ENCODE measurements at places on chromosomes 5 and 9.

DNA sequence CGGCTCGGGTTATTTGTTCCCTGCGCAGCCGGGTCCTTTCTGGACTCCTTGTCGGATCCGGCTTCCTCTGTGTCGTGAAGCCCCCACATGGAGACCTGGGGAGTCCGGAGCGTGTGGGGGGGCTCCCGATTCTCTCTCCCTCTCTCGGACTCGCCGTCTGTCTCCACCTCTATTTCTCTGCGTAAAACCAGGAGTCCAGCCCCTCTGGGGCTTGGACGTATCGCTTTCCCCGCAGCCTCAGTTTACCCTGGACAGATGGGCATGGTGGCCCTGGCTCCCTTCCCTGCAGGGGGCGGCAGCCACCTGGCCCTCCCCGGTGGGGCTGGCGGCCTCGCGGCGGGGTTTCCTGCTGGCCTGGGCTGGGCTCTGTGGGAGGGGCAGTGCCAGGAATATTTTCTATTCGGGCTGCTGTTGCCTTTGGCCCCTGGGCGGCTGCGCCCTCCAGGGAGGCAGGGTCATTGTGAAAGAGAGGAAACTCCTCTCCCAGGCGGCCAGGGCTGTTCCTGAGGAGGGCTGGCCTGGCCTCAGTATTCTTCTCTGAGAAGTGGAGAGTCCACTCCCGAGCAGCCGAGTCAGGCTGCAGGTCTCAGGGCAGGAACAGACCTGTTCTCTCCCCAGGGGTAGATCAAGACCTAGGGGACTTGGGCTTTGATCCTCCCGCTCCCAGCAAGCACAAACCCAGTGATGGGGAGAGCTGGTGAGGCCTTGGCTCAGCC lies 665 bp downstream of the ASS1 start:
- no peak for DNase-seq

- DNase-seq: no peak
Measured at GRCh38 chr9:89640361-89640760, 35.5 kb downstream of the GADD45G start.

GRCh38 chr5:123617561-123617960 lies 105.6 kb downstream of the CSNK1G3 start:
- DNase-seq: no peak

DNA sequence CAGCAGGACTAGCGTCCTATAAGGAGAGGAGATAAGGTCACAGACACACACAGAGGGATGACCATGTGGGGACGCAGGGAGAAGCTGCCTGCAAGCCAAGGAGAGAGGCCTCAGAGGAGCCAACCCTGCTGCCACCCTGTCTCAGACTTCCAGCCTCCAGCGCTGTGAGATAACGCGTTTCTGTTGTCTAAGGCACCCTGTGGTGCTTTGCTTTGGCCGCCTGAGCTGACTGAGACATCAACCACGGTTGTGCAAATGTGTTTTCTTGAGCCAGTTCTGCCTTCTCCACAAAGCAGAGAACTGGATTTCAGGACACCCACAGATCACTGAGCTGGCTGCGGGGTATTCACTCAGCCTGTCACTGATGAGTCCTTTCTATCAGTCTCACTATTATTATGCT lies 149.1 kb downstream of the NXNL2 start:
- no peak for DNase-seq

DNA sequence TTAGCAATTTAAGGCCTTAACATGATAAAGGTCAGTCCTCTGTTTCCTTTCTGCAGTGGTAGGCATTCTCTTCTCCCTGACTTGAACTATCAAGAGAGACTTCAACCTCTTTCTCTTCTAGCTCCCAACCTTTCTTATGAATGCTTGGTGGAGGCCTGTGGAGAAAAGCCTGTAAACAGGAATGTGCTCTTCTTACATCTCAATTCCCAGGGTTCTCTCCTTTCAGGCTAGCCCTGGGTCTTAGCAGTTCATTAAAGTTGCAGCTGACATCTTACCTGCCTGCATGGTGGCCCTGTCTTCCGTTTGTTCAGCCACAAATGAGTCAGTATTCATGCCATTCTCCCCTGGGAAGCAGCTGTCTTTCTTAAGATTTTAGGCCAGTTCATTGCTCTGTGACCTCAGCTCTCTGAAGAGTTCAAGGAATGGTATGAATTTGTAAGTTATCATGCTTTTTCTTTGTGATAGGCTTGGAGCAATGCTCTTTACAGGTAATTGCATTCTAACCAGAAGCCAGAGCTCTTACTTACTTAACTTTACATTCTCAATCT lies 77.8 kb downstream of the ADCY2 start:
- DNase-seq: no peak

GRCh38 chr5:80275347-80275746 lies 19.5 kb upstream of the SERINC5 start:
- no peak for DNase-seq

GRCh38 chr9:126384926-126385325 lies 58.3 kb downstream of the MVB12B start:
- no peak for DNase-seq

- no peak for DNase-seq
Measured at GRCh38 chr5:64765804-64766504, 2.5 kb downstream of the SREK1IP1 start.

DNA sequence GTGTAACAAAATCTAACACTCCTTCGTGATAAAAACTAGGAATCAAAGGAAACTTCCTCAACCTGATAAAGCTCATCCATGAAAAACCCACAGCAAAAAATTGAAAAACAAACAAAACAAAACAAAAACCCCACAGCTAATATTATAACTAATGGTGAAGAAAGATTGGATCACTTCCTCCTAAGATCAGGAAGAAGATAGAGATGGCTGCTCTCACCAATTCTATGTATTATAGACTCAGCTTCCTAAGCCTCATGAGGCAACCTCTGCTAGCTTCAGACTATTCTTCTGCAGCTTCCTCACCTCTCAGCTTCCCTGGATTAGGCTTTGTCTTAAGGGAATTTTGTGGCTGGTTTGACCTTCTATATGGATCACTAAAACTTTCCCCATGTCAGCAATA lies 40.1 kb downstream of the PHAX start:
- DNase-seq: no peak

DNA sequence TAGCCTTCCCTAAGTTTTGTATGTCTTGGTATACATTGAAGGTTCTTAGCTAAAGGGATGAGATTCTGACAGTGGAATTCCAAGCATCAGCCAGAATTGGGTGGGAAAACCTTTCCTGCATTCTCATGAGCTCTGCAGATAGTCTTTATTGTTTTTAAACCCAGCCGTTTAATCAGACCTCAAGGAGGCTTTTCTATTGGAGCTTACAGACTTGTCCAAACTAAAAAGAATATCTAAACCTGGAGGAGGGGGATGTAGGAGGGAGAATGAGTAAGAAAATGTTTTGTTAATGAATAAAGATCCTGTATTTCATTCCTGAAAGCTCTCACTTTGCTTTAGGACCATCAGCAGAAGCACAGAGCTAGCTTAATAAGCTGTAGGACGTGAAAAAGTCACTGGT lies 41.7 kb downstream of the EBF1 start:
- no peak for DNase-seq

DNA sequence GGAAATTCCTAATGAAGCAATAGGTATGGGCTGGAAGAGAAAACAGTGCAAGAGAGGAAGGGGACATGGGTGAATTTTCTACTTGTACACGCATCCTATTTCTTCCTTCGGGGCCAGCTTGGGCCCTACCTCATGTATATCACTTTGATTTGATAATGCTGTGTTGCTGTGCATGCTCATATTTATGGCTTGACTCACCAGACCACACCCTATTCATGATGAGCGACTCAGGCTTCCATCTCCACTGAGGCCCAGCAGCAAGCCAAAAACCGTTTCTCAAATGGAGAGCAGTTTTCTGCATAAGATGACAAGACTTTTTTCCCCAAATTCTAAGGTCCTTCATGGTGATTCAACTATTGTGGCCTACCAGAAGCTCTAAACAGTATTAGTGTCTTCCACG lies 2039.1 kb upstream of the CDH9 start:
- no peak for DNase-seq

GRCh38 chr5:69492391-69492922 lies at the start of gene OCLN:
Gene OCLN (plus strand): TSS chr5:69492790. CDS start chr5:69504245, 11,455 bp downstream.
- DNase-seq: no peak

- DNase-seq: no peak
Measured at GRCh38 chr5:116347657-116348056, 227.0 kb downstream of the SEMA6A start.
